ENCODE measurements at places on chromosomes 1 and 21. TPM values are rescaled to one million over a fixed set of nuclear protein-coding genes. Genes with fewer than 3 reads are reported as not detected.

DNA sequence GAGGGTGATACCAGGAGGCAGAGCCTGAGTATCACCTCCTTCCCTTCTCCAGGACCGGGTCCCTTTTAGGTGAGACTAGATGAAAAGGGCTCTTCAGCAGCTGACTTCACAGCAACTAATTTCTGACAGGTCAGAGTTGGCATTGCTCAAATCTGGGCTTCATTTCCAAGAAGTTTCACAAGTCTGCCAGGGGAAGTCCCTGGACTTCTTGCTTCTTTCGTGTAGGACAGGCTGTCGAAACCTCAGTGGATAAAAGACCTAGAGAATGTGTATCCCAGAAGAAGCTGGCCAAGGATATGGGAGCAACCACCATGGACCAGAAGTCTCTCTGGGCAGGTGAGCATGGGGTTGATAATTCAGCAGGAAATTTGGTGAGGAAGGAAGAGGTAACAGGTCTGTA is at the start of gene CHI3L2:
CHI3L2 (plus strand) TSS at position 280 of the 400 bp plus-strand sequence; CDS start at position 297, 17 bp downstream.
- DNase-seq = no peak

GRCh38 chr1:41160498-41161110 is 81.5 kb downstream of the SCMH1 start:
- no peak for DNase-seq

GRCh38 chr1:240109920-240110636 is 18.4 kb downstream of the FMN2 start:
- no peak for DNase-seq

DNA sequence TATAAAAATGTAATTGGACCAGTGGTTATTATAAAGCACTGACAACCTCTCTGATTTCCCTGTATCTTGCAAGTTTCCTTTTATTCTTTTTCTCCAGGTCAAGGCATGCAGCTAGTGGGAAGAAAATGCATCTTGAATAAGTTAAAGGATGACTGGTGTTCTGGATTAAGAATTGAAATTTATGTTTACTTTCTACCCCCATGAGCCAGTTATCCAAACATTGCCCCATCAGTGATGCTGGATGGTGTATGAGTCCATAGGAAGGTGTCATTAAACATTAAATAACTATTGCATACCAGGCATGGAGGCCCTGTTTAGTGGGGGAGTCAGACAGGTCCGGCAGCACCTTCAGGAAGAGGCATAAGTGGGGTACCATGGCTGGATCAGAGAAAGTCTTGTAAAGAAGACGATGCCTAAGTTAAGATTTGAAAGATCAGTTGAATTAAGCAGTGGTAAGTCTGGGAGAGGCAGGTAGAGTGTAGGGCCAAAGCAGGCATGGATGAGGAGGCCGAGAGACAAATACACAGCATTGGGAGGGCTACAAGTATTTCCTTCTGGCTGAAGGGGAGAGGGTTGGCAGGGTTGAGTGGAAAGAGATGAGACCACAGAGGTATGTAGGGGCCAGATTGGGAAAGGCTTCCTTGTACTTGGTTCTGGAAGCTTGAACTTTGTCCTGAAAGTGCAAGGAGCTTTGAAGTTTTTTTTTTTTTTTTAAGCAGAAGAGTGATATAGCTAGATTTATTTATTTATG is 5.7 kb downstream of the SZRD1 start:
- DNase-seq = no peak

DNA sequence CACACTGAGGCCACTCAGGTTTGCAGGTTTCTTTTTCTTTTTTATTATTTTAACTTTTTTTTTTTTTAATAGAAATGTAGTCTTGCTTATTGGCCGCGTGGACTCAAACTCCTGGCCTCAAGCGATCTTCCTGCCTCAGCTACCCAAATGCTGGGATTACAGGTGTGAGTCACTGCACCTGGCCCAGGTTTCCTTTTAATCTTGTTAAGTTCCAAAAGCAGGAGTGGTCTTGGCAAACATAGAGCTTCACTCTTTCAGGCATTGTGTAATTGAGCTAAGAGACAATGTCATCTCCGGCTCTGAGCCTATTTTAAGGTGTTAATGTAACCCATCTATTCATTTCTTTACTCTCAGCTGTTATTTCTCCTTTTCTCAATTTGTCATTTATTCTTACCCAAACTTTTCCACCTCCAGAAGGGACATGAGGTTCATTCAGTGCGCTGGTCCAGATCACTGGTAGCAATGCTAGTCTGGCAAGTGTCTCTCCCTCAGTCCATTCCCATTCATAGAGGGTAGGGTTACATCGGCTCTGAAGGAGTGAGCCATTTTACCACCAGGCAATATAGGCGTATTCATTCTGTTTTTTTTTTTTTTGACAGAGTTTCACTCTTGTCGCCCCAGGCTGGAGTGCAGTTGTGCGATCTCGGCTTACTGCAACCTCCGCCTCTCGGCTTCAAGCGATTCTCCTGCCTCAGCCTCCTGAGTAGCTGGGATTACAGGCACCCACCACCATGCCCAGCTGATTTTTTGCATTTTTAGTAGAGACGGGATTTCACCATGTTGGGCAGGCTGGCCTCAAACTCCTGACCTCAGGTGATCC is 11.3 kb upstream of the MFSD2A start:
- no peak for DNase-seq

DNA sequence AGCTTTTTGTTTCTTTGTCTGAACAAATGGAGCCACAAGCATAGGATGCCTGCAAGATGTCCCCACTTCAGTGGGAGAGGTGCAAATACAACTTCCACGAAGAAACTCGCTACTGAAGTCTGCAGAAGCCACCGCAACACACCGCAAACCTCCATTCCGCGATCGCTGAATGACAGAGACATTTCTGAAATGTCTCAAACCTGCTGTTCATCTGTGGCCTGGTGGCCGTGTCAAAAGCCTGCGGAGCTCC is 1.0 kb downstream of the TP53BP2 start:
- no peak for DNase-seq

GRCh38 chr1:229127301-229127700 is 143.6 kb upstream of the RAB4A start:
- DNase-seq = no peak

OR2T35 gene
- total RNA-seq = not detected

OR4F29 gene
- not detected for total RNA-seq

ESRRG gene
- total RNA-seq = 3.4 TPM
